Stimulated activated CD4-positive, alpha-beta T cell treated with anti-CD3 and anti-CD28 coated beads, TNF-alpha, amount 100 ng/mL, for 4 hours (primary cell): ENCODE measurements at places on chromosomes 5 and 9.

GRCh38 chr5:100902440-100903038 lies 543 bp downstream of the ST8SIA4 start:
- DNase-seq = no peak

- DNase-seq = no peak
Measured at GRCh38 chr5:12095808-12096281, 191.6 kb upstream of the CTNND2 start.

GRCh38 chr5:98796197-98796972 lies 22.9 kb downstream of the RGMB start:
- peak; percentile 35 for DNase-seq

DNA sequence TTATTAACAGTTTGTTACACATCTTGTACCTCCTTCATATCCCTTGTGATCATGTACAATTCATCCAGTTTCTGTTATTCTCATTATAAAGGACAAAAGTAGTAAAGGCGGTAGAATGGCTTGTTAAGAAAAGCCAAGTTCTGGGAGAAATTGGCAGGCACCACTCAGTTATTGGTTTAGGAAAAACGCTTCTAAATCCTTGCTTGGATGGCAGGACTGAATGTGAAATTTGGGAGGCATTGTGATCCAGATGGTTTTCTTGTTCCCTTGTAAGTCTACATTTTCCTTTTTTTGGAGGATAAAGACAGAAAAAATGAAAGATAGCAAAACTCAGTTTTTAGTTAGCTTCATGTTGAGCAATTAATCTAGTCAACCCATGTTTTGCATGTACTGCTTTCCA lies 130.2 kb downstream of the MAT2B start:
- no peak for DNase-seq

DNA sequence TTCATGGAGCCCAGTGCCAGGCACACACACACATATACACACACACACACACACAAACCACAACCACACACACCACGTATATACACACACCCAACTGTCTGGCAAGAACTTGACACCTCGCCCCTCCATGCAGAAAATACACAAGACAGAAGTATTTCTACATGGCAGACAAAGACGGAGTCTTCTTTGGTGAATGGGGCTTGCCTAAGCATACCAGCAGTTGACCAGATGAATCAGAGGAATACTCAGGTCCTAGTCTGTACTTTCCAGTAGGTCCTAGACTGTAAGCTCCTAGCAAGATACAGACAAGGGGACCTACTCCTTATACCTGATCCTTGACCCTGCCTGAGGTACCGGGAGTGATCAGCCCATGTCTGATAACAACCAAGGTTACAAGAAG lies 60.1 kb downstream of the SIL1 start:
- DNase-seq = no peak

DNA sequence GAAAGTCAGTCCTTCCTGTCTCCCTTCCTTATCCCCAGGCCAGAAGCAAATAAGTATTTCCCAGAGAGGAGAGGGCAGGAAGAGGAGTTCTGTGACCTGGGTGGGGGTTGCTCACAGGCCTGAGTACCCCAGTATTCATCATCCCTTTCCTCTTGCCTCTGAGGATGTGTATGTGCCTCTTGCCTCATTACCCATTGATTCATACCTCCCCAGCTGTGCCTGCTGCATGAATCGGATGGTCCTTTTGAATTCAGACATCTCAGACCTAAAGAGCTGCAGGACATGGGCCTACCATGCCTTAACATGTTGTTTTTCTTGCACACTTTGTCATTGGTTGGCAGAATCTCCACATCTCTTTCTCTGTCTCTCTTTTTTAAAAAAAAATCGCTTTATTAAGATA lies 112.8 kb upstream of the SHB start:
- no peak for DNase-seq

- no peak for DNase-seq
Measured at GRCh38 chr5:181114284-181114843, 16.6 kb downstream of the OR2V1 start.

DNA sequence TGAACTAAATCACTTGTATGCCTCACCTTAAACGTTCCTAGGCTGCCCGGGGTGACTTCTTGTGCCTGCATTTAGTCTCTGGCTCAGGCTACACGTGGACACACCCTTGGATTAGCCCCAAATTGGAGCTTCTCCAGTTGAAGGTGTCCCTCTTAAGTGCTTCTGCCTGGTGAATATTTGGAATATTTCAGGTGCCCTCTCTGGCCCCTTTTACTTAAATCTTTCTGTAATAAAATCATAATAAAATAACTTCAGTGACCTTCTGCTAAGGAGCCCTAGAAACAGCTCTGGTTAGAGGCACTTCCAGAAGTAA lies 74.3 kb upstream of the KLF9 start:
- DNase-seq = no peak

DNA sequence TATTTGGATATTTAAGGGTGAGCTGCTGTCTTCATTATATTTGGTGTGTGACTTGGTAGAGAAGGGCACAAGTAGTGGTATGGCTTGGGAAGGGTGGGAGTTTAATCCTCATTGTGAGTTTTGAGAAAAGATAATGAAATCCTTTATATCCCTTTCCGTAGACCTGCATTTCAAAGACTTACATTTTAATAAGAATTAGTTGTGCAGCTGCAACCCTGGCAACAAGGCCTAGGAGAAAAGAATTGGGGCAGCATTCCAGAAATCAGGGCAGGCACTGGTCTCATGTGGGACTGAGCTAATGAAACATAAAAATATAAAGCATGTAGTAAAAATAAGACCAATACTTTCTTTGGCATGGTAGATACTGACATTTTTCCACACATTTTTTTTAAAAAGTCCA lies 60.5 kb downstream of the CDC42SE2 start:
- DNase-seq = no peak

DNA sequence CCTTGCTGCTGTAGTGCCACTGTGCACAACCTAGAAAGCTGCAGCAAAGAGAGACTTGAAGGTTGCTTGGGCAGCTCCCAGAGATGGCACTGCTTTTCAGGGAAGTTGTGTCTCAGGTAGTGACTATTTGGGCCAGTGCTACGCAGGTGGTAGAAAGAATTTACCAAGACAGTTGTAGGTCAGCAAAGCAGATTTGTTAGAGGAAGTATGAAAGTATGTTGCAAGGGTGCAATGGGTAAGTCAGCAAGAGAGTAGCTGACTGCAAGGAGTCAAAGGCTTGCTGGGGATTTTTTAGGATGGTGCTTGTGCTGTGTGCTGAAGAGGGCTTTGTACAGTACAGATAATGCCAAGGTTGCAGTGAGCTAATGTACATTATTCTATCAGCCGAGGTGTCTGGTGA lies 33.5 kb upstream of the SPARC start:
- no peak for DNase-seq

DNA sequence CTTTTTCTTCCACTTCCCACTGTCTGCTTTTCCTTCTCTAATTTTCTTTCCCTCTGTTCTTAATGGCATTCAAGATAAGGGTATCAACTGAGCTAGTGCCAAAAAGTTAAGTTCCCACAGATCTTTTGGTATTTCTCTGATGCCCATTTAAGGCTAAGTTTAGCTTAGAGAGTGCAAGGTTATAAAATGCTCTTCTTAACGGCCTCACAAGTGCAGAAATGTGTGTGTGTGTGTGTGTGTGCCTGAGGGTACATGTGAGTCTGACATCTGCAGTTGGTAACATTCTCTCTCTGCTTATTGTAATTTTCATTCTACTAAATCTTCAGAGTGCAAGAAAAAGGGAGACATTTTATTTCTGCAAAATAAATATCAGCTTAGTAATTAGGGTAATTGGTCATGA lies 24.2 kb downstream of the FBN2 start:
- DNase-seq = no peak

DNA sequence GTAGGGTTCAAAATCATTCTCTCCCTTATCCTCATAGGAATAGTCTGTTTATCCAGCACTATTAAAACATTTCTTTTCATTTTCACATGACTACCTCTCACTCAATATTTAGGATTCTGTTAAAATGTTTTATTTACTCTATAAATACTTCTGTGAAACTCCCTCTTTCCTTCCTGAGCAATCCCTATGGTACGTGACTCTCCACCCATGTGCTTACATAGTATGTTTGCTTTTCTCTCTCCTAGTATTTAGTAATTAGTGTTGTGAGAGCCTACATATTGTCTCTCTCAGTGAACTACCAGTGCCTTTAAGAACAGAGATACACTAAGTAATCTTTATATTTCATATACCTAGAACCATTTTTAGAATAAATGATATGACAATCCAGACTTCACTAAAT lies 46.0 kb downstream of the PTPRD start:
- no peak for DNase-seq
